ENCODE measurements at places on chromosomes 6 and 20.

GRCh38 chr6:107689951-107690642 lies 134.0 kb downstream of the SCML4 start:
- H3K27ac ChIP-seq: no peak overlapping the region
- H3K36me3 ChIP-seq: no peaks in the 10 kb centered on the region
- H3K27me3 ChIP-seq: no peaks in the 10 kb centered on the region
- no peak overlapping the region for H3K4me3 ChIP-seq
- no peaks in the 10 kb centered on the region for H3K4me1 ChIP-seq

GRCh38 chr6:154938221-154938580 lies 56.9 kb upstream of the TIAM2 start:
- no peaks in the 10 kb centered on the region for H3K4me1 ChIP-seq
- no peaks in the 10 kb centered on the region for H3K27me3 ChIP-seq
- no peak overlapping the region for H3K27ac ChIP-seq
- H3K36me3 ChIP-seq: no peaks in the 10 kb centered on the region
- H3K4me3 ChIP-seq: no peak overlapping the region
- DNase-seq: peak; percentile 30

- no peak overlapping the region for H3K27ac ChIP-seq
- H3K36me3 ChIP-seq: no peaks in the 10 kb centered on the region
- no peaks in the 10 kb centered on the region for H3K27me3 ChIP-seq
Measured at GRCh38 chr20:40812415-40812925, 123.4 kb upstream of the MAFB start.

DNA sequence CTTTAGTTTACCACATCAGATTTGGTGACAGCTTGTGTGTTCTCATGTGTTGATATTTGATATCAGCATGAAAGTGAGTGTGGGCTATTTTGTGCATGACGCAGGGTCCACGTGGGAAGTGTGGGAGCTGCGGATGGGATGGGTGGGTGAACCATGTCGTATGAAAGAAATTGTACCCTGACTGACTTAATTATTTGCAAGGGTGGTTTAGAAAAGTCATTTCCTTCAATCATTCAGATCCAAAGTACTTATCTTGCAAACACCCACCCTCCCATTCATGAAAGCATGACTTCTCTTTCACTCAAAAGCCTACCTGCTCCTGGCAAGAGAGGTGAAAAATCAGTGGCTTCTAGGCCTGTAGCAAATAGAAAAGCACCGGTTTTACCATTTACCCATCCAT lies 91.8 kb upstream of the BACH2 start:
- H3K36me3 ChIP-seq: no peaks in the 10 kb centered on the region
- H3K27ac ChIP-seq: no peak overlapping the region
- H3K27me3 ChIP-seq: no peaks in the 10 kb centered on the region

DNA sequence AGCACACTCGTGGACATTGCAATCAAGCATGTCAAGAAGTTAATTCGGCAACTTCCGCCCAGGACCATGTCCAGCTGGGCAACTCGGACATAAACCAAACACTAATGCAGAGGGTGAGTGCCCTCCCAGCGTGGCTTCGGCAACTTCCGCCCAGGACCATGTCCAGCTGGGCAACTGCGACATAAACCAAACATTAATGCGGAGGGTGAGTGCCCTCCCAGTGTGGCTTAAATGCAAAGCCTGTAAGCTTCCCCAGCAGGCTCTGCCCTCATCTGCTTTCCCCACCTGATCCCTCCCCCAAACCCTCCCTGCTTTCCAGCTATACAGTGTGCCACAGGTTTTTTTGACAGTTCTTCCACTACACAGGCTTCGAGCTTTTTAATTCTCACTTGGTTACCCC lies 143.4 kb downstream of the PXDC1 start:
- H3K27ac ChIP-seq: no peak overlapping the region
- no peaks in the 10 kb centered on the region for H3K4me1 ChIP-seq
- no peaks in the 10 kb centered on the region for H3K27me3 ChIP-seq
- peak; percentile 25 for DNase-seq

DNA sequence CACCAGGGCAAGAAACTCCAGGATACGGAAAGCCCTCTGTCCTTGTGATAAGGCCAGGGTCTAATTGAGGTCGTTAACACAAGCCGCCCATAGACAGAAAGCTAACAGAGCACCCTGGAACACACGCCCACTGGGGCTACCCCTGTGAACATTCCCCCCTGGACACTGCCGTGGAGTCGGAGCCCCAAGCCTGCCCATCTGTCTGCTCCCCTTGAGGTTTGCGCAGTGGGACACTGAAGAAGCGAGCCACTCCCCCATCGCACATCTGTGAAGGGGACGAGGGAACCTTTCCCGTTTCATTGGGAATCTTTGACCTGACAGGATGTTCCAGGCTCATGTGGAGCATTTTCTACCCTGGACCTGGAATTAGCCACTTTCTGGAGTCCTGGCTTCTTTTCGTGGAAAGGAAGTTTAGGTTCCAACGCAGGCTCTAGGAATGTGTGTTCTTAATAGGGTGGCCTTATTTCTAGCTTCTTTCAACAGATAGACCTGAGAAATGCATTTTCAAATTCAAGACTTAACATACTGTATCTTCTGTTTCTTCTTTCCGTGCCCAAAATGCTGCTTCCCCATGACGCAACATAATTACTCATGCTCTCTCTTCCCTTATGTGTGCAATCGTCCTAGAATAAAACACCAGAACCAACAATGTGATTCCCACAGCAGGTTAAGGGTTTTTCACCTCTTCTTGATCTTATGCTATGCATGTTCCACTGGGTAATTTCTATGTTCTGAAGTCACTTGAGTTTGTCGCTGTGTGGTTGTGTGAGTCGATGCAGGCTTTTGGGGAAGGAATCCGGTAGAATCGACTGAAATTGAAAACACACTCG lies 161.1 kb downstream of the ERMARD start:
- H3K27ac ChIP-seq: no peak overlapping the region
- no peaks in the 10 kb centered on the region for H3K4me1 ChIP-seq
- no peak overlapping the region for H3K4me3 ChIP-seq
- no peak for DNase-seq
- H3K27me3 ChIP-seq: no peaks in the 10 kb centered on the region

DNA sequence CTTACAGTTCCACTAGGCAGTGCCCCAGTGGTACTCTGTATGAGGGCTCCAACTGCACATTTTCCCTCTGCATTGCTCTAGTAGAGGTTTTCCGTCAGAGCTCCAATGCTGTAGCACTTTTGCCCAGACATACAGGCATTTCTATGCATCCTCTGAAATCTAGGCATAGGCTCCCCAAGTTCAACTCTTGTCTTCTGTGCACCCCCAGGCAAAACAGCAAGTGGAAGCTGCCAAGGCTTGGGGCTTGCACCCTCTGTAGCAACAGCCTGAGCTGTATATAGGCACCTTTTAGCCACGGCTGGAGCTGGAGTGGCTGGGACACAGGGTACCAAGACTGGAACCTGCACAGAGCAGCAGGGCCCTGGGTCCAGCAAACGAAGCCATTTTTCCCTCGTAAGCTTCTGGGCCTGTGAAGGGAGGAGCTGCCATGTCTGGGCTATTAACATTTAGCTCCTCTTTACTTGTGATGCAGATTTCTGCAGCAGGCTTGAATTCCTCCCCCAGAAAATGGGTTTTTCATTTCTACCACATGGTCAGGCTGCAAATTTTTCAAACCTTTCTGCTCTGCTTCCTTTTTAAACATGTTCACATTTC lies 596.2 kb upstream of the ADGRB3 start:
- H3K4me3 ChIP-seq: no peak overlapping the region
- DNase-seq: no peak
- H3K36me3 ChIP-seq: no peaks in the 10 kb centered on the region

DNA sequence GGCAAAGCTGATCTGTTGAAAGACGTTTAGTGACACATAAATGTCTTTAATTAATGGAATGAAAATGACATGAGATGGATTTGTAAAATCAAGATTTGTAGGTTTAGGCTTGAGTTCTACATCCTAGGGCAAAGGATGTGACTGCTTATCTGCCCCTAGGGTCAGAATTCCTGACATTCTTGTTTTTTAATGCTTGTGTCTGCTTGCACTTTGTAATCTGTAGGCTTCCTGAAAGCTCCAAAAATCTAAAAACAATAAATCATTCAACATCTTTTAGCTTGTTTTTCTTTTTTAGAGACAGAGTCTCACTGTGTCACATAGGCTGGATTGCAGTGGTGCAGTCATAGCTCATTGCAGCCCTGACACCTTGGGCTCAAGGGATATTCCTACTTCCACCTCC lies 107.9 kb upstream of the MLIP start:
- H3K4me3 ChIP-seq: no peak overlapping the region
- H3K27me3 ChIP-seq: no peaks in the 10 kb centered on the region
- no peak overlapping the region for H3K27ac ChIP-seq
- no peak for DNase-seq
- no peaks in the 10 kb centered on the region for H3K4me1 ChIP-seq

- no peaks in the 10 kb centered on the region for H3K27me3 ChIP-seq
- H3K4me3 ChIP-seq: no peak overlapping the region
- H3K4me1 ChIP-seq: peaks cover 6% of the 10 kb centered on the region
- no peak for DNase-seq
- no peaks in the 10 kb centered on the region for H3K36me3 ChIP-seq
Measured at GRCh38 chr6:63805808-63806572, 170.4 kb downstream of the PHF3 start.

DNA sequence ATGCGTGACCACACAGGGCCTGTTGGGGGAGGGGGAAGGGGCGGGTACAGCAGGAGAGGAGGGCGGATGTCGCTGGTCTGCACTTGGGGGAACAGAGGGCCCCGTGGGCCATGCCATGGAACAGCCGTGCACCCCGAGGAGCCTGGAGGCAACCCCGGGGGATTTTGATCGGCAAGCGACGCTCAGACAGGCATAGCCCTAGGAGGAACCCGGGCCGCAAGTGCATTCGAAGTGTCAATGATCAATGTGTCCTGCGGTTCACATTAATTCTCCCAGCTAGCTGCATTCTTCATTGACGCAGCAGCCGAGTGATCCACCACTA lies 772.8 kb upstream of the DEFB115 start:
- H3K4me1 ChIP-seq: no peaks in the 10 kb centered on the region
- H3K4me3 ChIP-seq: no peak overlapping the region
- no peak overlapping the region for H3K27ac ChIP-seq
- H3K36me3 ChIP-seq: no peaks in the 10 kb centered on the region
- no peaks in the 10 kb centered on the region for H3K27me3 ChIP-seq
- DNase-seq: no peak

GRCh38 chr20:57685146-57685758 lies 24.6 kb downstream of the PMEPA1 start:
- H3K27ac ChIP-seq: no peak overlapping the region
- no peaks in the 10 kb centered on the region for H3K27me3 ChIP-seq
- no peak overlapping the region for H3K4me3 ChIP-seq
- DNase-seq: no peak
- H3K4me1 ChIP-seq: no peaks in the 10 kb centered on the region

DNA sequence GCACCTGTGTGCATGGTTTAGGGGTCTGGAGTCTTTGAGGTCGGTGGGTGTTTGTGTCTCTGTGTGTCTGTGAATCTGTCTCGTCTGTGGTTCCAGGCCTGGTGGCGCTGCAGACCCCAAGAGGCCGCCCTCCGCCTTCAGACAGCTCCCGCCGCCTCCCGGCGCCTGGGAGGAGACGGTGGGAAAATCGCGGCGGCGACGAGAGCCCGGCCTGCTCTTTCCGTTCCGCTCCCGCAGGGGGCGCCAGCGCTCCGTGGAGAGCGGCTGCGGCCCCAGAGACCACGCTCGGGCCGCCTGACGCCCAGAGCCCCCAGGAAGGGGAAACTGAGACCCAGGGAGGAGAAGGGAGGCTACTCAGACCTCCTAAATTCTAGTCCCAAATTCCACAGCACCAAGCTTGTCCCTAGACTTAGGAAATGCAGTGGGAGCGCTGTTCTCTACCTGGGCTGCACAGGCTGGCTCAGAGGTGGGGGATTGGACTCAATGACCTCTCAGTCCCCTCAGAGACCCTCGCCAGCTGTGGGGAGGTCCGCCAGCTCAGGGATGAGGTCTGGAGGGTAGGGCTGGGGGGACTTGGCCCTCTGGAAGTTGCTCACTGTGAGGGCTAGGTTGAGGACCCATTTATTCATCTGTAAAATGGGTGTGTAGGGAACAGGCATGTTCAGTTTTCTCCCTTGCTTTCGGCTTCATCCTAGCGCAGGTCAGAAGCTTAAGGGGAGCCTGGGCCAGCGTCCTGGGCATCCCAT lies 36.9 kb upstream of the BLCAP start:
- no peak overlapping the region for H3K4me3 ChIP-seq
- H3K4me1 ChIP-seq: no peaks in the 10 kb centered on the region
- no peaks in the 10 kb centered on the region for H3K27me3 ChIP-seq
- DNase-seq: no peak
- H3K27ac ChIP-seq: no peak overlapping the region

DNA sequence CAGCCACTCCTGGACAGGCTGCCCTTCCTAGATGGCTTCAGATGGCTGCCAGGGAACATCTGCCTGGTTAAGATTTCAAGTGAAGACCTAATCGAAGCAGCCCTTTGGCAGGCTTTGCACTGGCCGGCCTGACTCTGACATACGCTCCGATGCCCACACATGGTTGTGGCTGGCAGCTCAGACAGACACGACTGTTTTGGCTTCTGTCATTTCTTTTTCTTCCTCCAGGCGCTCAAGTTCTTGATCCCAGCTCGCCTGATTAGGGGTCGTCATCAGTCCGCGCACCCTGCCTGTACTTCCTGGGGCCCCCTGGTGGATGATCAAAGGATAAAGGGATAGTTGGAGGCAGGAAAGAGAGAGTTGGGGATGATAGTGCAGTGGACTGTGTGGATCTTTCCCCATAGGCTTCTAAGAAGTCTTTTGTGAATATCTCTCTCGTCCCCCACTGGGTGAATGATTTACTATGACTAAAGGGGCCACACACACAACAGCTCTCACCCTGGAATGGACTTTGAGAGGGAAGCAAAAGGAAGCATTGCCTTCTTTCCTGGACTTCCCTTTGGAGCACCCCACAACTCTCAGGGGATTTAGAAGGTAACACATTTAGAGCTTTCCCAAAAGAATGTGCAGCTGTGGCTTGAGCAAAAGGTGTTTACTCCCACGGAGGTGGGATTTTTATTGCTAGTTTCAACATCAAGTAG lies 21.4 kb upstream of the TRAM2 start:
- H3K4me3 ChIP-seq: peak overlapping the region; percentile 50
- H3K27me3 ChIP-seq: no peaks in the 10 kb centered on the region
- H3K4me1 ChIP-seq: no peaks in the 10 kb centered on the region

GRCh38 chr6:22471746-22472145 lies 97.6 kb upstream of the HDGFL1 start:
- H3K4me1 ChIP-seq: peaks cover 14% of the 10 kb centered on the region
- H3K27ac ChIP-seq: no peak overlapping the region
- H3K4me3 ChIP-seq: no peak overlapping the region

GRCh38 chr6:35413911-35414310 lies 38.2 kb upstream of the FANCE start:
- H3K27ac ChIP-seq: no peak overlapping the region
- no peaks in the 10 kb centered on the region for H3K27me3 ChIP-seq
- H3K36me3 ChIP-seq: no peaks in the 10 kb centered on the region
- H3K4me3 ChIP-seq: no peak overlapping the region

- H3K4me3 ChIP-seq: no peak overlapping the region
- H3K27me3 ChIP-seq: no peaks in the 10 kb centered on the region
- no peaks in the 10 kb centered on the region for H3K4me1 ChIP-seq
- peak overlapping the region; percentile 74 for H3K27ac ChIP-seq
- H3K36me3 ChIP-seq: no peaks in the 10 kb centered on the region
- DNase-seq: no peak
Measured at GRCh38 chr20:1499528-1500420, 8.6 kb upstream of the SIRPB2 start.

GRCh38 chr6:131258010-131258652 lies 122.9 kb downstream of the AKAP7 start:
- DNase-seq: no peak
- no peaks in the 10 kb centered on the region for H3K27me3 ChIP-seq
- no peaks in the 10 kb centered on the region for H3K4me1 ChIP-seq
- H3K27ac ChIP-seq: no peak overlapping the region
- H3K4me3 ChIP-seq: no peak overlapping the region

All from breast epithelium (tissue), 4 donors.